ENCODE measurements at places on chromosomes 2 and 18.

DNA sequence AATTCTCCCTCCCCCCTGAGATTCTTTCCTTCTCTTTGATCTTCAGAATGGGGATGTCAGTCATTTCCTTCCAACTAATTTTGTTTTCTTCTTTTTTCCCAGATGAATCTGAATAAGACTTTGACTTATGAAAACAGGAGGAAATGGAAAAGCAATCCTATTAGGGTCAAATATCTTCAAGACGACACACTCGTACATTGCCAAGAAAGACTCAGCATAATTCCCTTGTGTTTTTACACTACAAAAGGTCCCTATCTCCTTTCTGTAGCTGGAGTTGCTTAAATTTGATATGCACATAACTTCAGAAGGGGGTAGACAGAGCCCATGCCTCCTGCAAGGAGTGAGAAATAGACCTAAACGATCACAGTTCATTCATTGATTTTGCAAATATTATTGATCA lies 230.3 kb upstream of the RBBP8 start:
- DNase-seq = no peak

DNA sequence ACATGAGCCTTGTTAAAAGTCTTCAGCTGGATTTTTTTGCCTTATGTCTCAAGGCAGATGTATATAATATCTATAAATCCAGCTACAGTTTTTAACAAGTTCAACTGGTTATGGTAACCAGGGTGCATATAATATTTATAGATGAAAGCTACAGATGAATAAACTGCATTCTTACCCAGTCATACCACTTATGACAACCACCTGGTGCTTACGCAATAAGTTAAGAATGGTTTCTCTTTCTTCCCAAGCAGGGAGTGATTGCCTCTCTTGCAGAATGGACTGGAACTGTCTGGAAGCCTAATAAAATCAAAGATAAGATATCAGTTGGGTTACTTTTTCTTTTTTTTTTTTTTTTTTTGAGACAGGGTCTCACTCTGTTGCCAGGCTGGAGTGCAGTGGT lies 19.6 kb downstream of the DHX57 start:
- DNase-seq = no peak

DNA sequence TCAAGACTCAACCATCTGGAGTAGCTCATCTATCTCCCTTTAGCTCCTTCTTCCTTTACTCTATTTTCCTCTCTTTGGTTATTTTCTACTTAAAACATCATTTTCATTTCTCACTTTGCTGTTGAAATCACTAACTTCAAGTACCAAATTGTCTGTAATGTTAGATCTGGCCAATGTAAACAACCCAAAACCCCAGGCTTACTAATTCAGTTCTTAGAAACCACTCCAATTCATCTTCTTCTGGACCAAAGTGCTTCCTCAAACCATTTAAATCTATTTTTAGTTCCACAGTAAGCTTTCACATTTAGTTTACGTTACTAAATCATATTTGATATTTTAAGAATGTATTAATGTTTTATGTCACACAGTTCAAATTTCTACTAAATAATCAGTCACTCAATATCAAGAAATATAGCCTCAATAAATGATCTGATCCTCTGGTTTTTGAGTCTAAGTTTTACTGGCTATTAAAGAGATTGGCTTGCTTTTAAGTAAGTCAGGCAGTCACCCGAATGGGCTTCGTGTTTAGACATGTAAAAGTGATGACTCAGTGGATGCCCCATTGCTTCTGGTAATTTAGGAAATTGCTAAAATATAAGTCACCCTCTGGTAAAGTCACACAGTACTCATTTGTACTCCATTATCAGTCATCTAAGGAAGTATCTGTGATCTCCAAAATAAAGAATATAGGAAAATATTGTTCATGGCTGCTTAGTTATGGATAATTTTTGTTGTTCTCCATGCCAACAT lies 527.2 kb upstream of the SOX11 start:
- no peak for DNase-seq

GRCh38 chr18:64099244-64099643 lies 49.6 kb downstream of the LINC00305 start:
- no peak for DNase-seq

DNA sequence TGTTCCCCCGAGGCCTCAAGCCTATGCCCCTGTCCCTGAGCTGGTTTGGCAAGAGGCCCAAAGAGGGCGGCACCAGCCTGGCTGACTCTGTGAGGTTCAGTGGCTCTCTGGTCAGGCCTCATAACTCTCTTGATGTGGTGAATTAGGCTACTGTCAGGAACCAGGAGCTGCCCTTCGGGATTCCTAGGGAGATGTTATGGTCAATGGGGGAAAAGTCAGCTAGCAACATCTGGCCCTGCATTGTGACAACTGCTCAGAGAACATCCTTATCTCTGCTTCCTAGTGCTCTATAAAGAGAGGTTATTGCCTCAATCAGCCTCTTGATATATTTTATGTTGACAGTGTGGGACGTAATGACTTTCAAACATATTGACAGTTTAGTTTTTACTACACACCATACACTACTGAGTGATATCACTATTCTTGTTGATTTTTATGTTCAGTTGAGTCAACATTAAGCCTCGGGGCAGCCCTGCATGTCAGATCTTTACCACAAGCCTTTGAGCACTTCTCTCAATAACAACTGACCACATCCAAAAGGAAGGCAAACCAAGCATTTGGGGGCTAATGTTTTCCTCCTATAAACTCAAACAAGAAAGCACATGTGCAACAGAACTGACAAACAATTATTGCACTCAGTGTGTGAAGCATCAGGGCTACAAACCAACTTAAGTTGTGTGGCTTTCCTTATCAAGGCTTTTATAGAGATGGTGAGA lies 448.3 kb upstream of the SLC14A2 start:
- no peak for DNase-seq

GRCh38 chr2:37858400-37858711 lies 66.7 kb upstream of the RMDN2 start:
- no peak for DNase-seq

DNA sequence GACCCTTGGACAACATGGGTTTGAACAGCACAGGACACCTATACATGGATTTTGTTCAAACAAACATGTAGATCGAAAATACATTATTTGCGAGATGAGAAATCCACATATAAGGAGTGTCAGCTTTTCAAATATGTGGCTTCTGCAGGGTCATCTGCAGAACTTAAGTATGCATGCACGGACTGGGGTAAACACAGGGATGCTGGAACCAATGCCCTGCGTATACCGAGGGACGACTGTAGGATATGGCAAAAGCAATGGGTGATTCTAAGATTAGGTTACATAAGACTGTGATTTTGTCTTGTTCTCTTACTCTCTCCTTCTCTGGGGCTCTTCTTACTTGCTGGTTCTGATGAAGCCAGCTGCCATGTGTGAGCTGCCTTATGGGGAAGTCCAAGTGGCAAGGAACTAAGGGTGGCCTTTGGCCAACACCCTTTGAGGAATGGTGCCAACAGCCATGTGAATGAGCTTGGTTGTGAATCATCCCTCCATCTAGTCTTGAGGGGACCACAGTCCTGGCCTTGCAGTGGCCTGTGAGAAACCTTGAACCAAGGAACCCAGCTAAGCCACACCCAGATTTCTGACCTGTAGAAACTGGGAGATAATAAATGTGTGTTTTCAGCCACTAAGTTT lies 66.5 kb downstream of the EVA1A start:
- DNase-seq = no peak

DNA sequence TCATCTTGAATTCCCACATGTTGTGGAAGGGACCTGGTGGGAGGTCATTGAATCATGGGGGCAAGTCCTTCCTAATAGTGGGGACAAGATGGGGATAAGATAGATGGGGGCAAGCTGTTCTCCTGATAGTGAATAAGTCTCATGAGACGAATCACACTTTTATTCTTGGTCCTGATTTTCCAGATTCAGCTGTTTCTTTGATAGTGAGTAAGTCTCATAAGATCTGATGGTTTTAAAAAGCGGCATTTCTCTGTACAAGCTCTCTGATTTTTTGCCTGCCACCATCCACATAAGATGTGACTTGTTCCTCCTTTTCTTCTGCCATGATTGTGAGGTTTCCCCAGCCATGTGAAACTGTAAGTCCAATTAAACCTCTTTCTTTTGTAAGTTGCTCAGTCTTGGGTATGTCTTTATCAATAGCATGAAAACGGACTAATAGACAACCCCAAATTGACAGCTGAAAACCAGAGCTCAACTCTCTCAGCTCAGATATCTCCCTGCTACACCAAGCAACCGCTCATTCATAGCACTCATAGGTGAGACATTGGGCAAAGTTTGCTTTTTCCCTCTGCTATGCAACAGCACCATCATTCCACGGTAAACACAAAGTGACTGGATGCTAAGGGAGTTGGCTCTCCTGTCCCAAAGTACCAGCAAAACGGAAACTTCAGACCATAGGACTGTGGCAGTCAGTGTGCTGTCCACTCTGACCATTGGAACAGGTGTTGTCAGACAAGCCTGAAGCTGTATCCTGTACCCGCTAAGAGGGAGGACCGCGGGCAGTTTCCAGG lies 44.9 kb upstream of the TBC1D8 start:
- no peak for DNase-seq

DNA sequence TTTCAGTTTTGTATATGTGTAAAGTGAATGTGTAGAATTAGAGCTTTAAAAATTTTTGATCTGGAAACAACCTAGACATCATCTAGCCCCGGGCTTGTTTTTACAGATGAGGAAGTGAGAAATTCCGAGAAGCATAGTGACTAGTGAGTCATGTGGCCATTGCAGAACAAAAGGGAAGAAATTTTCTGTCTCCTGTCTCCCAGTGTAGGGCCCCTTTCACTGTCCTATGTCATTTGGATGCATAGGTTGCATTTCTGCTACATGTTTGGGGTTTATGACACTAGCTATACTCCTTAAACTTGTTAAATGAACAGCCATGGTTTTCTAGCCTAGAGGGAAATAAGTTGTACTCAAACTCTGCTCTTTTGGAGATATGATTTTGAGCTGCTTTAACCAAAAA lies 84.6 kb downstream of the PLCL1 start:
- peak; percentile 72 for DNase-seq

GRCh38 chr2:40700231-40700954 lies 248.5 kb upstream of the SLC8A1 start:
- DNase-seq = no peak

- no peak for DNase-seq
These were observed 30.3 kb upstream of the TAF1B start for GRCh38 chr2:9812945-9813311.

DNA sequence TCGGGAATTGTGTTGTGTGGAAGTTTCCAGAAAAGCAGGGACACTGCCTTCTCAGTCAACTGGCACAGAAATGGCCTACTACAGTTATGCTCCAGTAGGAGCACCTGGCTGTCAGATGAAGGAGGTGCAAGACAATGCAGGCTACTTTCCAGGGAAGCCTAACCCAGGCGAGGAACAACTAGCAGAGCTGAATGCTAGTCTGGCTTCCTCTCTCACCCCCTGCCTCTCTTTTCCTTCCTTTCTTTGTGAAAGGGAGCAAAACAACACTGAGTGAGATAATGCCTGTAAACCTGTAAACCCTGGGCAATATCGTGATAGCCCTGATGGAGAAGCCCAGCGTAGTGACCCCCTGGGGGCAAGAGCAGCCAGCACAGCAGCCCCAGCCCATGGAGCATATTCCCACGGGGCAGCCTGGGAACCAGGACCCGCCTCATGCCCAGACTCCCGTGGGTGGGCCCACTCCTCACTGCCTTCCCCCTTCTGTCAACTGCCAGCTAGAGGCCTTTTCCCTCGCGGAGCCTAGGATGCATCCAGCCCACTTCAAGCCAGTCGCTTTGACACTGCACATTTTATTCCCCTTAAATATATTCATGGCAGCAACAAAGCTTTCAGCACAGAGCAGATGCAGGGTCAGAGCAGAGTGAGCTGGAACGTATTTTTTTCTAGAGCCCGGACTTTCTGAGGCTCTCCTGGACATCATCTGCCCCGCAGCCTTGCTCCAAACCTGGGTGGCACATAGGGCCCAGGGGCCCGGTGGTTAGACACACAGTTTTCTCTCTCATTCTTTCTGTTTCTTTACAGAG lies 77.0 kb downstream of the PDCL3 start:
- no peak for DNase-seq

DNA sequence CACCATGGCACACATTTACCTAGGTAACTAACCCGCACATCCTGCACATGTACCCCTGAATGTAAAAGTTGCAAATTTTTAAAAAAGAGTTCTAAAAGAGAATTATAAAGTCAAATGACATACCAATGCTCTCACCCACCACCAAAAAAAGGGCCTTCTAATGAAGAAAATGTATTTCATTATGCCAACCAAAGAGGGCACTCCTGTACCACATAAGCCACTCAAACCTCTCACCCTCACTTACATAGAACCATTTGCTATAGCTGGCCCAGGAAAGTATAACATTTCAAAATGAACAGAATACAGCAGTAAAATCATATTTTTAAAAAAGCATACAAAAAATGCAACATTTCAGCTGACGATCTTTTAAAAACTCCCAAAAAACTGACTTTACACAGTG lies 241.5 kb upstream of the PKDCC start:
- no peak for DNase-seq

DNA sequence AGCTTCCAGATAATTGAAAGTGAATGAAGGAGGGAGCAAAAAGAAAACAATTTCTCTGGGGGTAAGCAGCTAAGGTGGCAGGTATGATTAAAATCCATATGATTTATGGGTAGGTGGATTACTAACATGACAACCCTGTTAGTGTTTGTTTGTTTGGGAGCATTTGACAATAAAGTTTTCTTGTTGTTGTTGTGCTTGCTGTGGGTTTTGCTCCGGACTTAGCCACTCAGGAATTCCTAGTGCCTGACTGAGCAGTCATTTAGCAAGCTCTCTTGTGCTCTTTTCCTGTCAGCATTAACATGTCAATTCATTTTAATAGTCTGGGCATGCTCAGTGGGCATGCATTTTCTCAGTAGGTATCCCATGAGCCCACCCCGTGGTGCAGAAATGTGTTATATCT lies 674.8 kb upstream of the ZEB2 start:
- no peak for DNase-seq
